ENCODE measurements at places on chromosomes 12 and 14. TPM values are rescaled to one million over a fixed set of nuclear protein-coding genes. Genes with fewer than 3 reads are reported as not detected.

GRCh38 chr12:77894556-77894955 is 63.9 kb downstream of the NAV3 start:
- H3K36me3 ChIP-seq, result no peaks in the 10 kb centered on the region
- no peaks in the 10 kb centered on the region for H3K4me1 ChIP-seq
- H3K27me3 ChIP-seq, result no peaks in the 10 kb centered on the region
- no peak overlapping the region for H3K4me3 ChIP-seq
- H3K27ac ChIP-seq, result no peak overlapping the region

DNA sequence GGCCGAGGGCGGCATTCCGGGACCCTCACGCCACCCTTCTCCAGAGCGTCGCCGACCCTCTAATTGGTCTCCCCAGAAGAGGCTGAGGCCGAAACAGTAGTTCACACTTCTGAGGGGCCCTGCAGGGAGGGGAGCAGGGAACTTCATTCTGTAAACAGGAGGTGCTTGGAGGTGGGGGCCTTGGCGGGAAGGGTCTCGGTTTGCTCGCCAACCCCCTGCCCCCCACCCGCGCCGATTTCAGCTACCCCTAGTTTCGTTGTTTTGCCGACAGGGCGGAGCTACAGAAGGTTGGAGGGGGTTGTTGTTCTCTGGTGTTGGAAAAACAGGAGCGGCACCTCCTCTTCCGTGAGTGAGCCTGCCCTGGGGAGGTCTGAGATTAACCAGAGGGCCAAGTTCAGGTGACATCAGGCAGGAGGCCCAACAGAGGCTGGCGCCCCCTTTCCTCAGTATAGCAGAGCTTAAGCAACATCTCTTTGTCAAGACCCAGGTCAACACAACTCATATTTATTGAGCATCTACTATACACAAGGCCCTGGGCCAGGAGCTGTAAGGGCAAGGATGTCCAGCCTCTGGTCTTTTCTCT is 682 bp downstream of the ERBB3 start:
- no peaks in the 10 kb centered on the region for H3K36me3 ChIP-seq
- peaks cover 18% of the 10 kb centered on the region for H3K4me1 ChIP-seq
- no peak overlapping the region for H3K27ac ChIP-seq
- peaks cover 29% of the 10 kb centered on the region for H3K27me3 ChIP-seq
- H3K4me3 ChIP-seq, result peak overlapping the region; percentile 63
- DNase-seq, result no peak

DNA sequence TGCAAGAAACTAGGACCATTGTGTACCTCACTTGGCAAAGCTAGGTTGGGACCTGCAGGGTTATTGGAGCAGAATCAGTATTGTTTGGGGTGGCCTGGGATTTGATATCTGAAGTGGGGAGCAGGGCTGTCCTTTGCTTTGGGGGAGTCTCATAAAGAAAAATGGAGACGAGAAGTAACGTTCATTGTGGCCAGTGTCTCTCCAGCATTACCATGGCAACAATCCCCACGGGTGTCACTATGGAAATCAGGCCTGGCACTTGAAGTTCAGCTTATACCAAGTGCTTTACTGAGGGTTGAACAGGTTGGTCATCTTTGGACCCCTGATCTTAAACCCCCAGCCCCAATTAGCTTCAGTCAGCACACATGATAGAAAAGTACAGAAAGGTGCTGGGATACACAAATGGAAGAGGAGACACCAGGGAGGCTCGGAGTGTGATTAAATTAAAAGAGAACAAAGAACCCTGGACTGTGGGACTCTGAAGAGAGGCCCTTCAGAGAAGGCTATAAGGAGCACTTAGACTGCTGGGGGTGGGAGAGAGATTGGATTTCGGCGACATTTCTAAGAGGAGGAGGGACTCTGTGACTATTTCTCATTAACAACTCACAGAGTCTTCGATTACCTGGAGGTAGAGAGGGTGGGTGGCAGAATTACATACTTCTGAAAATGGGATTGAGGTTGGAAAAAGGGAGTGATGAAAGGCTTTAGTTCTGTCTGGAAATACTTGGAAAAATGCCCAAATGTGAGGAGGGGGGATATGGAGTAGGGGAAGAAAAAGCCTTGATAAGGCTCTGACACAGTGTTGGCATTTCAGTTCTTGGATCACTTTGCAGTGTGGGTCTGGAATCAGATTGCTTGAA is 3.7 kb downstream of the KIF5A start:
- H3K4me1 ChIP-seq, result peaks cover 13% of the 10 kb centered on the region
- no peak overlapping the region for H3K4me3 ChIP-seq
- H3K27me3 ChIP-seq, result peaks cover 11% of the 10 kb centered on the region
- H3K36me3 ChIP-seq, result no peaks in the 10 kb centered on the region
- no peak overlapping the region for H3K27ac ChIP-seq
- no peak for DNase-seq

- no peaks in the 10 kb centered on the region for H3K27me3 ChIP-seq
- H3K4me1 ChIP-seq, result peaks cover 36% of the 10 kb centered on the region
- DNase-seq, result no peak
- no peak overlapping the region for H3K27ac ChIP-seq
Observed at GRCh38 chr14:102868956-102869547, 53.4 kb upstream of the AMN start.

- H3K4me1 ChIP-seq, result peaks cover 16% of the 10 kb centered on the region
- peaks cover 19% of the 10 kb centered on the region for H3K36me3 ChIP-seq
- H3K27me3 ChIP-seq, result no peaks in the 10 kb centered on the region
- no peak overlapping the region for H3K4me3 ChIP-seq
Observed at GRCh38 chr12:112447106-112447505, 28.4 kb downstream of the PTPN11 start.

- no peak overlapping the region for H3K4me3 ChIP-seq
- H3K27ac ChIP-seq, result no peak overlapping the region
- H3K27me3 ChIP-seq, result peaks cover 2% of the 10 kb centered on the region
- no peak for DNase-seq
- no peaks in the 10 kb centered on the region for H3K4me1 ChIP-seq
Observed at GRCh38 chr12:63924781-63925180, 80.3 kb downstream of the SRGAP1 start.

- no peak for DNase-seq
- no peaks in the 10 kb centered on the region for H3K36me3 ChIP-seq
- no peaks in the 10 kb centered on the region for H3K4me1 ChIP-seq
- no peak overlapping the region for H3K4me3 ChIP-seq
- H3K27ac ChIP-seq, result no peak overlapping the region
Observed at GRCh38 chr14:106347291-106347778, 821.0 kb downstream of the TMEM121 start.

DNA sequence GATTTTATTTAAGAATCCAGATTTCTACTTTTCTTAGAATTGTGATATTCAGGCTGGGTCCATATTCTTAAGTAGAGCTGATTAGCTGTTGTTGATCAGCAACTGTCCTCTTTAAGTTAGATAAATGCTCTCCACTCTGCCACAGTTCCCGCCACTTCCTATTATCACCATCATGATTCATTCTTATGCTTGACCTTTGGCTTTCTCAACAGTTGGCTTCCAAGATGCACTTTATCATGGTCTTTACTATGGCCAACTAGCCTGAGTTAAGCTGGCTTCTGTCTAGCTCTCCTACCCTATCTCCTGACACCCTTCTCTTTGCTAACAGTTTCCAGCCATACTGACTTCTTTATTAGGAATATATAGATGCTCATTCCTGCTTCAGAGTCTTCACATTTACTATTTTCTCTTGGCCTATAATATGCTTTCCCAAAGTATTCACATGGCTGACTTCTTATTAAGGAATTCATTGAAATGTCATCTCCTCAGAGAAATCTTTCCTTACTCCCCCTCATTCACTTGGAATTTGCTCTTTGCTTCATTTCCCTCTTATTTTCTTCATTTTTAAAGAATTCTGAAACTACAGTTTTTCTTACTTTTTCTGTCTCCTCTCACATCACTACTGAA is 149.0 kb upstream of the IGF1 start:
- H3K4me1 ChIP-seq, result no peaks in the 10 kb centered on the region
- DNase-seq, result no peak
- no peaks in the 10 kb centered on the region for H3K36me3 ChIP-seq
- no peak overlapping the region for H3K27ac ChIP-seq
- no peaks in the 10 kb centered on the region for H3K27me3 ChIP-seq

The GSC gene
- total RNA-seq, result not detected

The AQP2 gene
- not detected for total RNA-seq

The SERPINA10 gene
- total RNA-seq, result not detected

The FAM181A gene
- total RNA-seq, result not detected

All from activated T-helper 1 cell treated with anti-CD3 and anti-CD28 coated beads, Interleukin-12 subunit alpha, Interleukin-12 subunit beta, Interleukin-2, Interleukin-4 antibody, amounts not matched to agents 30 ng/mL and 10 ng/mL and 1 ng/mL, durations not matched to agents 14 hours and 24 hours and 36 hours (primary cell).